ENCODE measurements at places on chromosomes 12 and 14.

- DNase-seq = no peak
Observed at GRCh38 chr12:92927436-92928281, 1.4 kb downstream of the EEA1 start.

DNA sequence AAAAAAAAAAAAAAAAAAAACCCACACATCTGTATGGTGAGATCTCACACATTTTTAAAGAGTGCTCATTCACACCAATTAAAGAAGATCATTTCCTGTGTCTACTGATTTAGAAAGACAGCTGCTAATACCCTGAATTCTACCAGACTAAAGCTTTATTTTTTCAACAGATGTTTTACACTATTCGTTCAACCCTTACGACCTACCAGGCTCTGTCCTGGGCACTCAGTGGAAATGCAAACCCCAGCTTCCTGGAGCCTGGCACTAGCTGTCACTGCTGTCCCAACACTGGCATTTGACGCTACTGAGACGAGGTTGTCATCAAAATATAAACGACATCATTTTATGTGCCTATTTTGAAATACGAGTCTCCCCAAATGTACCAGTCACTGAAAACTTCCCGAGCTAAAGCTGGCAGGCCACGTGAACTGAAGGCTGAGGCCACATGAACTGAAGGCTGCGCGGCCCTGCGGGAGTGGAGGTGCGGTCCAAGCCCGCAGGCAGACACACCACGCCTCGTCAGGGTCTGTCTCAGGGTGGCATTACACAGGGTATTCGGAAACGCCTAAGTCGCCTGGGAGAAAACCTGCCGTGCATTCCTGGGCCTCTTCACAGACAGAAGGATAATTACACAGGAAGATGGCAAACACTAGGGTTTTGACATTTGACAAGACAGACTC, 27.2 kb downstream of the SLC15A4 start:
- DNase-seq = no peak

DNA sequence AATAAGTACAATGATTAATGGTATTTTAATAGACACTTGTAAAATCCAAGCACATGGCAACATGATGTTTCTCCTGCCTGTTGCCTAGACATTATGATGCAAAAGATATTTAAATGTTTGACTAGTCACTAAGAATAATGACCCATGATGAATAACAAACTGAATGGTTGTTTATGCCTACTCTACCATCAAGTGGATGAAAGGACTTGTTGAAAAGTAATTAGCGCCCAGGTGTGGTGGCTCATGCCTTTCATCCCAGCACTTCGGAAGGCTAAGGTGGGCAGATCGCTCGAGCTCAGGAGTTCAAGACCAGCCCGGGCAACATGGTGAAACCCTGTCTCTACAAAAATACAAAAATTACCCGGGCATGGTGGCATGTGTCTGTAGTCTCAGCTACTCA, 30.7 kb downstream of the KIF21A start:
- DNase-seq = no peak

- DNase-seq = no peak
Observed at GRCh38 chr12:112597986-112598385, 179.2 kb downstream of the PTPN11 start.

DNA sequence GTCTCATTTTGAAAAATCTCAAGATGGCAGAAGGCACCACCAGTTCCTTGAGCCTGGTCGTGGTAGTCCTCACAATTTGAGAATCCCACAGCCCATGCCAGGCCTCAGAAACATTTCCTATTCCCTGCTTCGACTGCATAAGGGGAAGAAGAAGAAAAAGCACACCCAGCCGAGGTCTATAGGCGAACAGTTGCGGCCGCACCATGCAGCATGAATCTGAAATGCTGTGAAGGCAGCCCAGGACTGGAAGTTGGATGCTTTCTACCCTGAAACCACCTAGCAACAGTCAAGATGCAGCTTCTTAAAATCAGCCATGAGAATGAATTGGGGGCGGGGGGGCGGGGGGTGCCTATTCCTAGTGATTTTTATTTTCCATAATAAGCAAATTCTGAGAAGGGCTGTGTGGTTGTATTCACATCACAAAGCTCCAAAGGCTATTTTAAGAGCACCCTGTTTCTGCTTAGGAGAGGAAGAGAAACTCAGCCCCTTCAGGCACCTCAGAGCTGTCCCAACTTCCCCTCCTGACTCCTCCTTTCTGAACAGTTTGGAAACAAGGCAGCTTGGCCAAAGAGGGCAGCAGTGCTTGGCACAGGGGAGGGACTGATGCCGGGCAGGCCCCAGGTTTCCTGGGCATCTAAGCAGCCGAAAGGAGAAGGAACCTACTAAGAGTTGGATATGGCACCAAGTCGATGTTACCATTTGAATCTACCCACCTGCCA, 172.5 kb upstream of the FOXN3 start:
- DNase-seq = no peak

DNA sequence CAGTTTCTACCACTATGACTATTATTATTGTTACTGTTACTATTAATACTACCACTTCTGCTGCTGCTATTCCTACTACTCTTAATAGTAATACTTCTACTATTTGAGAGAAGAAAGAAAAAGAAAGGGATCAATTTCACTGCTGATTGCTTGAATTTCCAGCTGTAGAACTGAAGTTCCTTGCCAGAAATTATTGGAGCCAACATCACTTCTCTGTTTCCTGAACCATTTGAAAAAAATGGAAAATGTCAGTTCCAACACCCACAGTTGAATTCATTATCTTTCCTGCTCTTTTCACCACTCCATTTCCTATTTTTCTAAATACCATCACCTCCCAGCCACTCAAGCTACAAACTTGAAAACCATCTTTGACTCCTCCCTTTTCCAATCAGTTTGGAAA, 54.1 kb upstream of the PIK3C2G start:
- no peak for DNase-seq

DNA sequence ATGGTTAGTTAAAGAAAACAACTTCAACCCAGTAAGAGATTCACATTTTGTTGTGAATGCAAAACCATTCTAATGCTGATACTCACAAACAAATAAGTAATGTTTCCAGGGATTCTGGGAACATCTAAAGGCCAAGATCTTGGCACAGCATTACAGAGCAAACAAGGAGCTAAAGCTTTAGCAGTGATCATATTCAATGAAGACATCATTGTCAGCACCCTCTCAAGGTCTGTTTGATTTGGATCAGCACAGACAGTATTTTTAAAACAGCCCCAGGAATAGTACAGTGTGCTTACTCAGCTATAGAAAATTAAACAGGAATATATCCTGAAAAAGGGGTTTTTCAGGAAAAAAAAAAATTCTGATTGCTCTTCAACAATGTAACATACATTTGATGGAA, 71.4 kb downstream of the TMEM260 start:
- no peak for DNase-seq

DNA sequence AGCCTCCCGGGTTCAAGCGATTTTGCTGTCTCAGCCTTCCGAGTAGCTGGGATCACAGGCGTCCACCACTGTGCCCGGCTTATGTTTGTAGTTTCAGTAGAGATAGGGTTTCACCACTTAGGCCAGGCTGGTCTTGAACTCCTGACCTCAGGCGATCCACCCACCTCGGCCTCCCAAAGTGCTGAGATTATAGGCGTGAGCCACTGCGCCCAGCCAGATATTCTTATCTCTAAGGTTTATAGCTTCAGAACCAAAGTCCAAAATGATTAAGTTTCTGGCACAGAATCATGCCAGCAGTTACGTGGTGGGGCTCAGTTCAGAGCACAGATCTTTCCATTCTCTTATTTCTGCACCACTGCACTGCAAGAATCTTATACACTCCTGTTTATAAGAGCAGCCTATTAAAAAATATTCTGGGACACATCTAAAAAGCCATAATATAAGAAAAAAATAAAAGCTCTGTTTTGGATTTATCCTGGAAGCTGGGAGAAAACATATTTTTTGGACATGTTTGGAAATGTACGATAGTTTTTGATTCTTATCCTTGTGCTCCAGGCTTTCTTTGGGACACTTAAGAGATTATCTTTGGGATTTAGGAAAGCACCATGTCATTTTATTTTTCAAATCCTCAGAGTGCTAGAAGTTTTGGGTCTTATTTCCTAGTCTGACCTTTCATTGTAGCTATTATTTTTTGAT, 129.6 kb downstream of the LMNTD1 start:
- no peak for DNase-seq

DNA sequence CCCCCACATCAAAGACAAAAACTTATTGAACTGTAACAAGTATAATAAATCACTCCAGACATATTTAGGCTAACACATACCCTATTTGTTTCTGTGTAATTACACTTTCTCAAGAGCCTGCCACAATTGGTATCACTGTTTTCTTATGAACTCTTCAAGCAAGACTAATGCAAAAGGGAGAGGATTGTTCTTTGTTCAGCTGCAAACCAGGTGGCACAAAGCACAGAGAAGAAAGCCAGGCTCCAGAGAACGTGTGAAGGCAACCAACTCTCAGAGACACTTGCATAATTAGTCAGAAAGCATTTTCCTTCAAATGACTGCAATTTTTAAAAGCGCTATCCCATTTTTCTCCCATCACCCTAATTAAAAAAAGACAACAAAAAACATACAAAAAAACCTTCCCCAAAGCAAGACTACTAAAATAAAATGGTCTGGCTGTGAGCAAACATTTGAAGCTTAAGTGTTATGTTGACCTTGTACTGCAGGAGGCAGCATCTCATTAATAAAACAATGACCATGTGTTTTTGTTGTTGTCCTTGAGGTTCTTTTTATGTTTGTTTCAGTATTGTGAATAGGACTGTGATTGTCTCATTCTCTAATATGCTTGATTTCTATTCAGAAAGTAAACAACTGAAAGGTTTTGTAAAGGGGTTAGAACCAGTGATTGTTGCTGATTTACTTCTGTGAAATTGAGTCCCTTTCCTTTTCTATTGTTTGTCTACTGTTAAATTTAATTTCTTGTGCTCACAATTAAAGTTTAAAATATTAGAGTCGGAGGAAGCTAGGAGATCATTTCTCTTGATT, 452.7 kb upstream of the PDE3A start:
- DNase-seq = no peak

- no peak for DNase-seq
Observed at GRCh38 chr12:7075939-7076338, 15.4 kb downstream of the C1S start.

DNA sequence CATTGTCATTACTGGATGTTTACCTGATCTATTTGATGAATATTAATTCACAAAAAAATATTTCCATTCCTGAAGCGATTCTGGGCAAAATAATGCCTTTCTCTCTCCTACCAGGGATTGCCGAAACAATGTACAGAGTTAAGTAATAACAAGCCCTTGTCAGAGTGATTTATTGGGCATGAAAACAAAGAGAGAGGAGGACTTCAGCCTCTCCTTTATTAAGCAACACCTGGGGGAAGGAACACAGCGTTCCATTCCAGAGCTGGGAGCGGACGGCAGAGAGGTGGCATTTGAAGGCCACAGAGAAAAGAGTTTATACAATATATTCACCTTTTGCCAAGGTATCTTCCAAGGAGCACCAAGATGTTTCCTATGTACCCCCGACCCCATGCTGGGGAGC, 165.8 kb downstream of the KSR2 start:
- DNase-seq = no peak

DNA sequence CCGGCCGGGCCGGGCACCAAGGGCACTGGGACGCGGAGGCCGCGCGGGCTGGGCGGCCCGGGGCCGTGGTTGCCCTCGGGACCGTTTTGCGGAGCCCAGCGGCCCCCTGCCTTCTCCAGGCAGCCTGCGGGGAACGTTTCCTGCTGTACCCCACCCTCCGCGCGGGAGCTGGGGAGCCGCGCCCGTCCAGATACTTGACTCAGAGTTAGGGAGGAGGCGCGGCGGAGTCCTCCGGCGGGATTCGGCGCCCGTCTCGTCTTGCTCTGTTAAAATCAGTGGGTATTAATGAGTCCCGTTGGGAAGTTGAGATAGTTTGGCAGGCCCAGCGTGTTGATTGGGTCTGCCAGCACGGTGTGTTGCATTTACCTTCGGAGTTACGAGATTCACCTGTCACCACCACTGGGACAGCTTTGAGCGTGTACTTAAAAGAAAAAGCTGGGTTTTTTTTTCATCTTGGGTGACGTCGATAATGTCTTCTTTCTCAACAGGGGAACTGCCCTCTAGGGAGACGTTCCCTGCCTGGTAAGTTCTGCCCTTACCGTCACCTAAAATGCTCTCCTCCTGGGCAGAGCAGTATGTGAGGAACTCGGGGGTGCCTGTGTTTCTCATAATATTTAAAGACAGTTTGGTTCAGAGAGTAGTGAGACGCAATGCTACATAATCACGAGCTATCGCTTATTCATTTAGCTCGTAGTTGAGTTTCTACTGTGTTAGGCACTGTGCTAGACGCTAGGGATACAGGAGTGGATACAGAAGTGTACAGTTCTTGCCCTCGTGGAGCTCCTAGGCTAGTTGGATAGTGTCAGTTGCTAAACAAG, 596 bp downstream of the DLST start:
- peak; percentile 85 for DNase-seq

DNA sequence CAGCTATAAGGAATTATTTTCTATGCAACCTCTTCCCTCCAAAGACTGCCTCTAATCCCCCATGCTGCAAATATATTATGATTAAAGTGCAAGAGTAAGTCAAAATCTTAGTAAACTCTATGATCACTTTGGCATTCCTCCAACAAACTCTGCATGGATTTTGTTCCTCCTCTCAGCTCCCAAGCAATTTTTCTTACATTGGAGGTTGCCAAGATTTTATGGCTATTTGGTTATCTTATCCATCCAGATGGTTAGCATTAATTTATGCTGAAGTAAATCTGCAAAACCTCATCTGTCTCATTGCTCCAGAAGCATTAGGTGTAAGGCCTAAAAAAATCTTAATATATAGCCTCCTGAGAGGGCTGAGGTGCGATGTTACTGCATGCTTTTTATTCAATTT, 228.1 kb downstream of the CHST11 start:
- DNase-seq = no peak

- DNase-seq = peak; percentile 76
Observed at GRCh38 chr12:100668945-100669536, 95.6 kb downstream of the GAS2L3 start.

- no peak for DNase-seq
Observed at GRCh38 chr12:54606556-54606955, 18.1 kb upstream of the PPP1R1A start.

- DNase-seq = no peak
Observed at GRCh38 chr12:89663577-89664357, 44.9 kb downstream of the ATP2B1 start.

DNA sequence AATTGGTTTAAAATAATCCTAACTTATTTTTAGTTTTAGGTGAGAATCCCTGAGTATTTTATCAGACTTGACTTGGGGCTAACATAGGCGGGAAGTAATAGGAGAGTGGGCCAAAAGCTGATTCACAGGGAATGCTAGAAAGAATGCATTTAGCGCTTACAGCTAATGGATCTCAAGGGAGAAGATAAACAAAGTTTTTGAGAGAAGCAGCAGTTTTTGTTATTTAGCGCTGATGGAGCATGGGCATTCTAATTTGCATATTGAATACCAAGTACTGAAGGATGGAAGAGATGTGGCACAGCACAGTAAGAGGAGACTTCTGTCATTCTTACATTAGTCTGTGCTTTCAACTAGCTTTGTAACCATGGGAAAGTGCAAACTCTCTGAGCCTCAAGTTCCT, 436.0 kb upstream of the FBXO33 start:
- no peak for DNase-seq

DNA sequence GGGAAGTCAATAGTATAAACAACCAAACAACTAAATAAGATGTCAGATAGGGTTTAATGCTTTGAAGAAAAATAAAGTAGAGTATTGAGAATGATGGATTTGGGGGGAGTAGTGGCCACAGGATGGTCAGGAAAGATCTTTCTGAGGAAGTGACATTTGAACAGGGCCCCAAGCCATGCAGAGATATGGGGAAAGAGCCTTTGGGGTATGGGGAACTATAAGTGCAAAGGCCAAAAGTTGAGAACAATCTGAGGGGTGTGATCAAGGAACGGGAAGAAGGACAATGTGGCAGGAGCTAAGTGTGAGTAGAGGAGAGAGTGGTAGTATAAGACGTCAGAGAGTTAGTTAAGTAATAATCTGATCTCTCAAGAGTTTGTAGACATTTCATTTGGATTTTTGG, 1.3 kb downstream of the MRPS35 start:
- DNase-seq = no peak
